ENCODE measurements at places on chromosomes 2 and 18. TPM values are rescaled to one million over a fixed set of nuclear protein-coding genes. Genes with fewer than 3 reads are reported as not detected.

DNA sequence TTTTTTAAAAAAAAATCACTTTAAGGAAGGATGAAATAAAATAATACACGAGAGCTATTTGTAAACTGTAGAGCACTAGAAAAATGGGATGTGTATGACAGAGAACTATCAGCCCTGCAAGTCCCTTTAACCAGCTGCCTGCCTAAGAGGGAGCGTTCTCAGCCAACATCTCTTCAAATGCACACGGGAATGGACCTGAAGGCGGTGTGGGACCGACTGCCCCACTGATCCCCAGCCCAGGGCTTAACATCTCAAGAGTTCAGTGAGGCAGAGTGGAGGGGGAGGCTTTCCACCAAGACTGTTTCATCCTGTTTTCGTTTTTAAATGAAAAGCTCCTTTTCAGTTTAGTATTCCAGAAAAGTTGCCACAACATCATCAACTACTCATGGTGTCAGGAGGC lies 2.2 kb downstream of the INPP4A start:
- no peak for DNase-seq

DNA sequence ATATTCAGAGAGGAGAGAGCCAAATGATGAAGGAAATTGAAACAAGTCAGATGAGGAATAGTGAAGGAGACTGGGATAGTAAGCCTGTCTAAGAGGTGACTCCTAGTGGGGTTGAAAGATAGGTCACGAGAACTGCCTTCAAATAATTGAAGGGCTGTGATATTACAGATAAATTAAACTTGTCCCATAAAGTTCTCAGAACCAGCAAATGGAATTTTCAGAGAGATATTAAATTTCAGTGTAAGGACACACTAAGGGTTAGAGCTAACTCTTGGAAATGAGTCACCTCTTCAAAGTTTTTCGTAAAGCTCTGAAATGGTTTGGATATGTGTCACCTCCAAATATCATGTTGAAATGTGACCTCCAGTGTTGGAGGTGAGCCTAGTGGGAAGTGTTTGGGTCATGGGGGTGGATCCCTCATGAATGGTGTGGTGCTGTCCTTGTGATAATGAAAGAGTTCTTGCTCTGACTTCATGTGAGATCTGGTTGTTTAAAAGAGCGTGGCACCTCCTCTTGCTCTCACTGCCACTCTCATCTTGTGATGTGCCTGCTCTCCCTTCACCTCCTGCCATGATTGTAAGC lies 87.3 kb downstream of the BABAM2 start:
- DNase-seq: no peak

DNA sequence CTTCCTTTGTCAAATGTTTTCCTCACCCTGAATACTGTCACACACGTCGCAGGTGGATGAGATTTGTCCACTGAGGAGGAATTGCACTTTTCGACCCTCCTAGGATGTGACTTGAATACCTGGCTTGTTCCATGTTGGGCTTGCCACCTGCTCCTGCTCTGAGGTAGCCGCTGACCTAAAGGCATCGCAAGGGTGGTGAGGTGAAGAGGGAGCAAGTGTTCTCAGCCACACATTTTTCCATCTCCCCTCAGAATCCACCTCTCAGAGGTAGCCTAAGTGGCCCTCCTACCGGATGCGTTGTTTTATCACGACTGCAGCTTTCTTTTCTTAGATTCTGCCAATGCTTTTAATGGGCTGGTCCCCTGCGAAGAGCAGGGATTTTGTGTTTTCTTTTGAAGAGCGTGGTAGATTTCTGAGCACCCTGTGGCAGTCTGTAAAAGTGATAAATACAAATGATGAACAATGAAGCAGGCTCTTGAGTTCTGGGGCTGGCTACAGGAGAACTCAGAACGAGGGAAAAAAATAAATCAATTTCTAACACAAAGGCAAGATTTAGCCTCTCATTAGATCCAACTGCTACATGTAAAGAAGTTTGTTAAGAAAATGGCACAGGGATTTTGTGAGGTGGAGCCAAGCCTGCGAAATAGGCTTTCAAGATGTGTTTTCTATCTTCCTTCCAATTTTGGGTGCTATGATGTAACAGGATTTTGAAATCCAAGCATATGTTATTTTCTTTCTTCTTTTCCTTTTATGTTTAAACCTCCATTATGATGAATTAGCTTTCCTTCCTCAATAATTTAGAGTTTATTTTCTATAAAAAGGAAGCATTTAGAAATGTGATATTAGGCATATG lies 386.7 kb downstream of the TGIF1 start:
- DNase-seq: no peak

DNA sequence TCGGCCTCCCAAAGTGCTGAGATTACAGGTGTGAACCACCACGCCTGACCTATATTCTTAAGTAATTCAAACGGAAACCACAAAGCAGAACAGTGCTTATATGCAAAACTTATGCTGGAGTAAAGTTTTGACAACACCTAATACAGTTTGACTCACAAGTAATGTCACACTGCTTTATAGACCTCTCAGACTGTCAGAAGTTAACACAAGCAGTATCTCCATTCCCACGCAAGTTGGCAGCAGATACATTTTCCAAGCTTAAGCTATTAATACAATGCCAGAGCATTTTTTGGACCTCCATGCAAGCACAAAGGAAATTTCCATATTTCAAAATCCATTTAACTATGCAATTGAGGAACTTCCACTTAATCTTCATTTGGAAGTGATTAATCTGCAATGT lies 21.0 kb upstream of the SANBR start:
- no peak for DNase-seq

The ST6GAL2 gene
- not detected for total RNA-seq

GRCh38 chr2:70003093-70003830 lies 41.8 kb upstream of the ASPRV1 start:
- DNase-seq: no peak

- DNase-seq: peak; percentile 68
These were observed 8.1 kb downstream of the MBP start for GRCh38 chr18:77124452-77124922.

Data from CD4-positive, alpha-beta T cell (primary cell).